ENCODE measurements at places on chromosomes 11 and 22. TPM values are rescaled to one million over a fixed set of nuclear protein-coding genes. Genes with fewer than 3 reads are reported as not detected.

ANGPTL5 gene
- total RNA-seq, result not detected

RAB36 gene
- 8.3 TPM for total RNA-seq

SPI1 gene
- total RNA-seq, result not detected

TYR gene
- not detected for total RNA-seq

MMP13 gene
- not detected for total RNA-seq

GTSE1 gene
- 23.7 TPM for total RNA-seq

ARHGEF17 gene
- 12.7 TPM for total RNA-seq

MYBPC3 gene
- total RNA-seq, result 0.10 TPM

THY1 gene
- total RNA-seq, result 20.1 TPM

APOL6 gene
- 2.3 TPM for total RNA-seq

NXF1 gene
- 57.5 TPM for total RNA-seq

EFCAB6 gene
- total RNA-seq, result 0.36 TPM

LDHAL6A gene
- total RNA-seq, result not detected

OR9I1 gene
- not detected for total RNA-seq

PNPLA5 gene
- 0.04 TPM for total RNA-seq

KCNJ5 gene
- 0.07 TPM for total RNA-seq

PHOX2A gene
- total RNA-seq, result not detected

TRIM49 gene
- not detected for total RNA-seq

TMEM25 gene
- total RNA-seq, result 0.45 TPM

DDIAS gene
- total RNA-seq, result 18.9 TPM

SCARF2 gene
- 0.92 TPM for total RNA-seq

LARGE2 gene
- 3.4 TPM for total RNA-seq

MFNG gene
- total RNA-seq, result 2.7 TPM

TEX54 gene
- not detected for total RNA-seq
